Stimulated activated CD4-positive, alpha-beta T cell treated with anti-CD3 and anti-CD28 coated beads, Interleukin-1b, Interleukin-23, amount 100 ng/mL, for 4 hours (primary cell): ENCODE measurements at places on chromosomes 7 and 10.

GRCh38 chr10:71531485-71532446 lies 135.0 kb downstream of the CDH23 start:
- DNase-seq: peak; percentile 7

- DNase-seq: no peak
Measured at GRCh38 chr10:2933071-2933470, 134.3 kb upstream of the PFKP start.

DNA sequence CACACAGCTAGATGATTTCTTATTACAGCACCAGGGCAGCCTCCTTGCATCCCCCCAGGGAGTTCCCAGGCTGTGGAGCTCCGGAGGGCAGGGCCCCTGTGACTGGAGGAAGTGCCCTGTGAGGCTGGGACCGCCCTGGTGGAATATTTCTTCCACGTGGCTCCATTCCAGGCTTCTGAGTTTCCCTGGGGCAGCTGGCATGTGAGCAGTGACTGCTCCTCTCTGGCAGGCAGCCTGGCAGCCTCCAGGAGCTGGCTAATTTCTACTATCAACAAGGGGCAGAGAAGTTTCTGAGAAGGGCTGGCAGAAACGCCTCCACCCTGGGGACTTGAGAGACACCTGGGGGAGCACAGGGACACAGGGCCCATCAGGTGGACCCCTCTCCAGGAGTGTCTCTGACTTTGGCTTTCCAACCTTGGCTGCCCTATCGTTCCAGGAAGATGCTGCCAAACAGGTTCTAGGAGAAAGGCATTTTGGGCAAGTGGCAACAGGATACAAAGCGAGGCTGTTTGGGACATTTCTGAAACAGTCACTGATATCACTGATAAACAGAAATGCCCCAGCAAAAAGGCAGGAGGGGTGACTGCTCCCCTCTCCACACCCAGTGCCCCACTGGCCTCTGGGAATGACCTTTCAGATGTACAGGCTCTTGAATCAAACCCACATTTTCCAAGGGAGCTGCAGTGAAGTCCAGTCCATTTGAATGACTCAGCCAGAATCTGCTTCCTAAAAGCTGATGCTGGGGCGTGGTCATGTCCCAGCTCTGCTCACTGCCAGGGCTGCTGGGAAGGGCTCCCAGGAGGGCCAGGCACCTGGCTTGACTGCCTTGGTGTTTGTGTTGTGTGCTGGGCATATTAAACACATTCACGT lies 16.1 kb downstream of the MYOF start:
- DNase-seq: no peak

DNA sequence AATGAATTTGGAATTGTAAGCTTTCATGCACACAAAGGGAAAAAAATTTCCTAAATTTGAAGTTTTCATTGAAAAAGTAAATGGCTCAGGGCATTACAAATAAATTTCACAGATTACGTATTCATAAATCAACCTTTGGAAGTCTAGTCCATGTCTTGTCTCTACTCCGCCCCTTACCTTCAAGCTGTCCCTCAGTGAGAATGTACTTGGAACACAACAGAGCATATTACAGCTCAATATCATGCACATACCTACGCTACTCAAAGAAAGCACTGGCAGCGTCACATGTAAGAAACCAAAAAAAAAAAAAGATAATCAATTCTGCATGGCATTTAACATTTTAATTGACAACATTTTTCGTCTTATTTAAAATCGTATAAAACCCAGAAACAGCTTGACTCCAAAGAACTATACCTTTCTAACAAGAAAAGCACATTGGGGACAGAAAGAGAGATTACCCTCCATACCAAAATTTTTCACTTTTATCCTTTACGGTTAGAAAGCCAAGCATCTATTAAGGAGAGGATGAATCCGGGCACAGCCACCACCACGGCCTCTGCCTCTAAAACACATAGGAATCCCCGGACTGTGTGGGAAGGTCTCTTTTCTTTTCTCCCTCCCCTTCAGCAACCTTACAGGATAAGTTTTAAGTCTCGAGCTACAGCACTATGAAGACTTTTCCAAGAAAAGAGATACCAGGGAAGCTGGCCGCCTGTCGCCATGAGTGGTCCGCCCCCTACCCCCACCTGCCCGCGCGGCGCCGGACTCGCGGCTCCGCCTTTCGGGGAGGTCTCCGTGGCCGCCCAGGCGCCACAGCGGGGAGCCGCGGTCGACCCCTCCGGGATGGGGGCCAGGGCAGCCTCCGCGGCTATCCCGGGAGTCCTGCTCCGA lies 1.1 kb downstream of the JMJD1C start:
- DNase-seq: no peak

GRCh38 chr10:71722849-71723248 lies 3.3 kb upstream of the C10orf105 start:
- DNase-seq: no peak

- DNase-seq: no peak
Measured at GRCh38 chr7:139701908-139702307, 75.9 kb downstream of the HIPK2 start.

DNA sequence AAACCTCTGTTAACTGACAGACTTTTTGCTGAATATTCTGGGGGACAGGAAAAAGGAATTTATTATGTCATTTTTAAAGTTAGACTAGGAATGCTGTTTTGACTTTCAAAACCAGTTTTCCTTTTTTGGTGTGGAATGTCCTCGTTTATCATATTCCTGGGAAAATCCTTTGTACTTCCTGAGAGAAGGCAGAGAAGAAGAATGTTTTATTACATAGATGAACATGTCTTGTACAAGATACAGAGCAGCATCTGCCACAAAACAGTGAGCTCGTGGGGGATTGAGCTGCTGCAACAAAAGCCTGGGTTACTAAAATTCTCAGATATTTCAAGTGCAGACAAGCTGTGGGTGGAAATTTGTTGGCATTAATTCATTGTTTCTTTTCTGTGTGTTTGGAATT lies 20.2 kb downstream of the MCU start:
- no peak for DNase-seq

GRCh38 chr10:129497013-129497412 lies 30.0 kb downstream of the MGMT start:
- DNase-seq: no peak

DNA sequence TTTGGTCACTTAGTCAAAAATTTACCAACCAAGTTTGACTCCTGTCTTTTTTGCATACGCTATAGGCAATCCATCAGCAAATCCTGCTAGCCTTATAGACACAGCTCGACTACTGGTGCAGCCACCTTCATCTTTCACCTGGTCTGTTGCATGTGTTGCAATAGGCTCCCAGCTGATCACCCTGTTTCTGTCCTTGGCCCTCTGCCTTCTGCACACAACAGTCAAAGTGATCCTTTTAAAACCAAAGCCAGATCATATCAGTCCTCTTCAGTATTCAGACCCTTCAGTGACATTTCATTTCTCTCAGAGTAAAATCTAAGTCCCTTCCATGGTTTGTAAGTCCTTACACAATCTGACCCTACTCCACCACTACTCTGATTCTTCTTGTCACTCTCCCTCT lies 10.9 kb upstream of the CDK6 start:
- DNase-seq: no peak
